ENCODE measurements at places on chromosomes 16 and 17.

DNA sequence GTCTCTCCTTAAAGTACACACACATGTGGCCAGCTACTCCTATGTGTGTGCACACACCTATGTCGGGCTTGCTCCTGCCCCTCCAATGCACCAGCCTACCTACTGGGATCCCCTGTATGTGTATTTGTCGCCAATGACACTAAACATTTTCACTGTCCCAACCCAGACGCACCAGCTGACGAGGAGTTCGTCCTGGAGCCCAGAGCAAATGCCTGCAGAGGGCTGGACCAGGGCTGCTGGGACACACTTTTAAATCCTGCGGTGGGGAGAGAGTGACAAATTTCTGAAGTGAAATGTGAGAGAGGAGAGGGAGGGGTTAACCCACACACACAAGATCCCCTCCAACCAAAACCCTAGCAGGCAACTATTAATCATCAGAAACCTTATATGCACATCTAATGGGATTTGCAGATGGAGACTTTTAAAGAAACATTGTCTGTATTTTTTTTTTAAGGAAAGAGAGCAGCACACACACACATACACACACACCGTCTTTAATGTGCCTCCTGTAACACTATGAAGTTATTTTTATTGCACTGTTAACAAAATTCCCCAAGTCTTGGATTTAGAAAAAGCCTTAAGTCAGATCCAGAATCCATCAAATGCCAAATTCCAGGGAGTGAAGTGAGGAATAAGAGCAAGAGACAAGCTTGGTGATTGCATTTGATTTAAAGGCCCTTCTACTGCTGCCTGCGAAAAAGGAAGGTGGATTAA, at the start of gene MEOX1:
TSS of gene MEOX1 (minus strand) at position 224 of the 714 bp plus-strand sequence. CDS start 388 bp downstream, outside the sequence.
- peak; percentile 87 for ATAC-seq

GRCh38 chr17:8003594-8004181, 1.3 kb downstream of the GUCY2D start:
- no peak for ATAC-seq

DNA sequence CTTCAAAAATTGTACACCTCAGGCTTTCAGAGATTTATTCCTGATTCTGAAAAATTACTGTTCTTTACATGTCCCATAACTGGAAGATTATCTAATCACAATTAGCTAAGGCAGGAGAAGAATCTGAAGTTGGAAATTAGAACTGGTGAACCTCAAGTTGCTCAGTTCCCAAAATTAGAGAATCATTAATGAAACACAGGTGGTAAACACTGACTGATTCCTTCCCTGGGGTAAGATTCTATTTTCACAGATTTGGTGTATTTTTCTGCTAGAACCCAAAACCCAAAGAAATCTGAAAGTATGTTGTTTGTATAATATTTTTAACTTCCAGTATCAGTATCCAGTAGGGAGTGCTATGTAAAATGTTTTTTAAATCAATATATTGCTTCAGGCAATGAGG, 25.7 kb downstream of the PHKB start:
- ATAC-seq = no peak

DNA sequence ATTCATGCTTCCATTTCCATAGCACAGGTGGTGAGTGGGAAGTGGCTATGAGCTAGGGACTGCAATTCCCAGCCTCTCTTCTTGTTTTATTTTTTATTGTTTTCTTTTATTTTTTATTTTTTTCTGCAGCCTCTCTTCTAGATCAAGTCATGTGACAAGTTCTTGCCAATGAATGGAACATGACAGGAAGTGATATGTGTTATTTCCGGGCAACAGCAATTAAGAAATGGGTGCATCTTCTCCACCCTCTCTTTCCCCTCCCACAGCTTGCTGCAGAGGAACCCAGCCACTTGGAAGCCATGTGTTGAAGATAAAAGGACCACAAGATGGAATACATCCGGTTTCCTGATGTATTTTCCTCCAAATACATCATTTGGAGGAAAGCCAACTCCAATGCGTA, 23.6 kb downstream of the IRX5 start:
- ATAC-seq = no peak

DNA sequence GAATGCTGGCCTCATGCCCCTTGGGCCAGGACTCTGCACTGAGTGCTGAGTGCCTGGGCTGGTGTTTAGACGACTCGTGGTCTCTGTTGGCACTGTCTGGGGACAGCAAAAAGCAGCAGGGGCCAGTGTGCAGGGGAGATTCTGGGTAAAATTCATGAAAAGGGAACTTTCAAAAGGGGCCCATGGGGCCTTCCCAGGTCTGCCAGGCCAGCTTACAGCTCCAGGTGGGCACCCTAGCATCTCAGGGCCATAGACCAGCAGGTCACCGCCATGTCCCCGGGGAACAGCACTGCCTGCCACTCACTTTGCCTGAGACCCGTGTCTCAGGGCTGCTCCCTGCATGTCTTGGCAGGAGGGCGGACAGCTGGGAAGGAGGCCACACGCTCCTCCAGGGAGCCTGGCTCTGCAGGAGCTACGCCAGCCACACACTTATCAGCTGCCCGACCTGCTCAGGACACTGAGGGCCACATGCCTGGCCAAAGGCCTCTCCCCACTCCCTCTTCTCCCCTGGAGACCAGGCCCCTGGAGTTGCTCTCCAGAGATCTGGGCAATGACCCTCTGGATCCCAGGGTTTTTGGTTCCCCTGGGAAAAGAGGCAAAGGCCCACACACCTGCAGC, 8.8 kb upstream of the FASN start:
- no peak for ATAC-seq

- peak; percentile 8 for ATAC-seq
Measured at GRCh38 chr16:85557083-85557970, 55.8 kb upstream of the GSE1 start.

- peak; percentile 96 for ATAC-seq
Measured at GRCh38 chr17:76141212-76142038, at the start of gene FOXJ1. Gene FOXJ1, minus strand, starts transcription at chr17:76141245. Its CDS starts 850 bp downstream, at chr17:76140395.

GRCh38 chr17:79424471-79425185, 186.2 kb downstream of the RBFOX3 start:
- ATAC-seq = no peak

DNA sequence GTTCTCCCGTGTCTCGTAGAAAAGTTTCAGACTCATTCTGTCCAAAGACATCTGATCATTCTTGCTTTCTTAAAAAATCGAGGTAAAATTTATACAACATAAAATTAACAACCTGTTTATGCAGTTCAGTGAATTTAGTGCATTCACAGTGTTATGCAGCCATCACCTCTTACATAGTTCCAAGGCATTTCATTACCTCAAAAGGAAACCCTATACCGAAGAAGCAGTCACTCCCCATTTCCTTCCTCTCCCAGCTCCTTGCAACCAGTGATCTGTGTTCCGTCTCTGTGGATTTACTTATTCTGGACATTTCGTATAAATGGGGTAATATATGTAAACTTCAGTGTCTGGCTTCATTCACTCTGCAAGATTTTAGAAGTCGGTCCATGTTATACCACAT, 103.5 kb upstream of the HS3ST3A1 start:
- no peak for ATAC-seq

- no peak for ATAC-seq
Measured at GRCh38 chr17:44887971-44888954, 11.0 kb downstream of the EFTUD2 start.

GRCh38 chr17:73586275-73586832, 57.9 kb downstream of the SDK2 start:
- ATAC-seq = no peak

DNA sequence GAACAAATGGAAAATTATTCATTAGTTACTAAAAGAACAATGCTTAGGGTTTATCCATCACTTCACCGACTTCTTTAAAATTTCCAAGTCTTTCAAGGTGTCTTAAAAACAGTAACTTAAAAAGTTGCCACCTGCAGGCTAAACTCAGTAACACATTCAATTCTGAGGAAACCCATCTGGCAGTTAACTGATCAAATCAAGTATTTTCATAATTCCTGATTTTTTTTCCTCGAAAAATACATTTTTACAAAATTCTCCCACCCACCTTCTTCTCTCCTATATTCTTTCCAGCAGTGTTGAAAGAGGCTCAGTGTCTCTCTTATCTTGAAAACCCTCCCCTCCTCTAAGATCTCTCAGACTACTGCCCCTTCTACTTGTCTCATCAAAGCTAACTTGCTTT, 29.9 kb downstream of the PARN start:
- peak; percentile 42 for ATAC-seq

GRCh38 chr17:74280093-74280513, 6.1 kb downstream of the DNAI2 start:
- no peak for ATAC-seq

DNA sequence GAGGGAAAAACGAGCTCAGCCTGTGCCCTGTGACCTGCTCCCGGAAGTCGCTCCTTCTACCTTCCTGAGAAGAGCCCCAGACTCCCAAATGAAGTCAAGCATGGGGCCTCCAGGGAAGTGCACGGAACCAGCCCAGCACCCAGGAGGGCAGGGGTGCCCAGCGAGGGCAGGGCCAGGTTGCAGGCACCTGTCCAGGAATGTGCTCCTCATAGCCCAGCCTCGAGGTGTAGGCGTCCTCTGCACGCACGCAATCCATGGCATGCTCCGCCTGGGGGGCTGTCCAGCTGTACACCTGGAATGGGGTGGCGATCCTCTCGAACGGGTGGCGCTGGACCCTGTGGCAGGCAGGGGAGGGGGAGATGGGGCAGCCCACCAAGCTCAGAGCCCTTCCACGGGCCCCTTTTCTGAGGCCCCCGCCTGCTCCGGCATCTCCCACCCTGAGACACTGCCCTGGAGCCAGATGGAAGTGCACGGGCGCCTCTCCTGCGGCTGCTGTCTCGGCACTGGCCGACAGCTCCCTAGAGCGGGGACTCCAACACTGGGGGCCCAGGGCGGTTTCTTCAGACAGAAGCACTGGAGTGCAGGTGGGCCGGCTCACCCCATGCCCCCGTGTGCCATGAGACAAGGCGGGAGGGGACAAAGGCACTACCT, 10.9 kb downstream of the CLUH start:
- ATAC-seq = no peak

DNA sequence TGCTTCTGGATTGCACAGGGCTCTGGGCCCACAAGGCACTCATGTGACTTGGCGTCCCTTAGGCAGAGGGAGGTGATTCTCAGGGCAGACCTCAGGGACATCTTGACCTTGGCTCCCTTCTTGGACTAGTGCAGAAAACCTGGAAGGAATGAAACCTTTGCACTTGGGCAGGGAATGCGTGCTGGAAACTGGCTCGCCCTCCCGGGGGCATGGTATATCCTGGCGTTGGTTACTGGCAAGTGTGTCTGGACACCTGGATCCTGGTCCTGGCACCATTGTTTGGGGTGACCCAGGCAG, 63.5 kb upstream of the LGALS9 start:
- no peak for ATAC-seq

DNA sequence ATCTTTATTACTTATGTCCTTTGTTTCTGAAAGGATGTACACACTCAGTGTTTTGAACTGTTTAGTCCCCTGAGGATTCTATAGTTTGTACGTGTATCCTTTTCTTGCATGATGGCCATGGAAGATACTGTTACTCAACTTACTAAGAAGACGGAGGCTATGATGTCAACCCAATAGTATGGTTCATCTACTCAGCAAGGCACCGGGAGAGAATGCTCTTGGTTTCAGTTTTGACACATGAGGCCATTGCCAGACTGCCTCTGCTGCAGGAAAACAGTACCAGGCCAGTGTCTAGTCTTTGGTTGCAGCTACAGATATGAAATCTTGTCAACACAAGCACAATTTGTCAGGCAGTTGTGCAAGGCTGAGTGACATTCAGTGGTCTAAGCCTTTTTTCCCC, 134.5 kb downstream of the MRTFB start:
- no peak for ATAC-seq

GRCh38 chr17:46745376-46745775, 73.1 kb downstream of the WNT3 start:
- ATAC-seq = no peak

- no peak for ATAC-seq
Measured at GRCh38 chr16:86227041-86227440, 283.3 kb upstream of the FOXF1 start.

- ATAC-seq = peak; percentile 53
Measured at GRCh38 chr17:38730526-38731379, 612 bp downstream of the CISD3 start.

DNA sequence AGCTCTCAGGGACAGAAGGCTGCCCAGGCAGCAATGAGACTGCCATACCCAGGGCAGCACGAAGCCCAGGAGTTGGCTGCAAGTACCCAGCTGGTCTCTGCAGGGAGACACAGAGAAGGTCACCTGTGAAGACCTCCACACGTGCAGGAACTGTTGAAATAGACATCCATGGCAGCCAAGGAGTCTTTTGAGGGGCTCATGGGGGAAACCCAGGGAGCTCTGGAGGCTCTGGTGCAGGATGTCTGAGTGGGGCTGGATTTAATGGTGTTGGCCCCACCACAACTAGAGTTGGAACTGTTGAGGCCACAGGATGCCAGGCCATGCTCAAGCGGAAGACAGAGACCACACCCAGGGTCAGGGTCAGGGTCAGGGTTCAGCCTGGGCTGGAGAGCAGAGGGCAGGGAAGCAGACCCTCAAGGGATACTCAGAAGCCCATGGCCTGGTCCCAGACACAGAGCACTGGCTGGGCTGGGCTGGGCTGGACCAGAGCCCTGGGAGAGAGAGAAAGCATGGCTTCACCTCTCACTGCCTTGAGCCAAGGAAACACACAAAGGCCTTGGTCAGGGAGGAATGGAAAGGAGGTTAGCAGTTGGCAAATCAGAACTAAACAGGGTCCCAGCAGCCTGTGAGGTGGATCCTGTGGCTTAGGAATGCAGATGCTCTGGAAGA, 21.4 kb downstream of the PITPNM3 start:
- ATAC-seq = no peak

- no peak for ATAC-seq
Measured at GRCh38 chr17:77749989-77750388, 208.5 kb upstream of the TNRC6C start.

- no peak for ATAC-seq
Measured at GRCh38 chr16:55834049-55834448, 1.2 kb upstream of the CES1 start.

GRCh38 chr17:9401434-9401833, 174.2 kb downstream of the STX8 start:
- ATAC-seq = peak; percentile 92

GRCh38 chr17:48571826-48572417, 6.2 kb downstream of the HOXB4 start:
- ATAC-seq = no peak

DNA sequence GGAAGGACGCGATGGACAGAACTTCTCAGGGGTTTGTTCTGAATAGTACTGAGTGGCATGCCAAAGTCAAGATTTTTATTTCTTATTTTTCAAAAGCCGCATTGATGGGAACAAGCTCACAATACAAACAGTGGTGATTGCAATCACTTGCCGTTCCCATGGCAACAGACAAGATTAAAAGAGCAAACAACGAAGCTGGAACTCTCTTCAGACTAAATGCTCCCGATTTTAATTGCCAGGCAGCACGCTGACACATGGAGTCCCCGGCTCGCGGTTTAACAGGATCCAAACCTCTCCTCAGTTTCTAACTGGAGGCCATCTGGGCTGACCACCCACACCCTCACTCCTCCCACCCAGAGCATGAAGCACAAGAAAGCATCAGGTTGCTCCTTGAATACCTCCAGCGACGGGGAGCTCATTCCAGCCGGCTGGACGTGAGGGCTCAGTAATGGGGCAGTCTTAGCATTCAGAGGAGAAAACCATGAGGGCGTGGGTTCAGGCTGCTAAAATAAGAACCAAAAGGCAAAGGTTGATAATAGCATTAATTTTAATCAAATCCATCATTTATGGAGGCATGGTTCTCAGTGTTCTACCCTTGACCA, 41.5 kb downstream of the AIPL1 start:
- ATAC-seq = no peak

- no peak for ATAC-seq
Measured at GRCh38 chr17:39564211-39564848, 43.4 kb downstream of the NEUROD2 start.

- peak; percentile 75 for ATAC-seq
Measured at GRCh38 chr17:614653-615546, 99.7 kb downstream of the VPS53 start.

GRCh38 chr16:52558448-52558847, 11.5 kb upstream of the TOX3 start:
- ATAC-seq = no peak

GRCh38 chr16:64133366-64133765, 988.5 kb downstream of the CDH11 start:
- ATAC-seq = no peak

Measured in SK-N-SH treated with all-trans-retinoic acid at 6 μM for 48 hours (cell line).